Colonic mucosa (tissue), 4 donors: ENCODE measurements at places on chromosomes 4 and X. TPM values are rescaled to one million over a fixed set of nuclear protein-coding genes. Genes with fewer than 3 reads are reported as not detected.

DNA sequence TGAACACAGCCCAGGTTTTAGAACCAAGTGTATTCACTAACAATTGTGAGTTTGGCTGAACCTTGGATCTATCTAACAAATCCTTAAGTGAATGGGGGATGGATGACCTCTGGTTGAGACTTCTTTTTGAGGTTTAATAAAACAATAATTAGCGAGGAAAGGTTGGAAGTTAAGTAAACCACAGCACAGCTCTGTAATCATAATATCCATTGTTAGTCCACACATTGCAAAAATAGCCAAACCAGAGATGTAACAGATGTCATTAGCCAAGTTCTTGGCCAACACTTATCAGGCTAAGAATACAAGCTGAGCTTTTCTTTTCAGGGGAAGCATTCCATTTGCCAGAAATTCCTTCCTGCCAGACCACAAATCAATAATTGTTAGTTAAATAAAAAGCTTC, 59.1 kb downstream of the FREM3 start:
- DNase-seq = no peak

DNA sequence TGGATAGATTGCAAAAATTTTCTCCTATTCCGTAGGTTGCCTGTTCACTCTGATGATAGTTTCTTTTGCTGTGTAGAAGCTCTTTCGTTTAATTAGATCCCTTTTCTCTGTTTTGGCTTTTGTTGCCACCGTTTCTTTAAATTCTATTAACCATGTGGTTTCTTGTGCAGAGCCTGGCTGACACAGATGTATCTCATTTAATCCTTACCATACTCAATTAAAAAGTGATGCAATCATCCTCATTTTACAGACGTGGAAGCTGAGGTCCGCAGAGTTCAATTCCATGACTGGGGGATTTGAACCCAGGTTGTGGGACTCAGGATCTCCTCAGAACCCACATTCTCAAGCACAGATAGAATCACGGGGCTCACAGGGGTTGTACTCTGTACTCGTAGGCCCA, 66.7 kb downstream of the SORCS2 start:
- DNase-seq = no peak

- no peak for DNase-seq
These were observed 31.0 kb downstream of the FRYL start for GRCh38 chr4:48748949-48749596.

GRCh38 chrX:13153796-13154195, 109.4 kb upstream of the FAM9C start:
- no peak for DNase-seq

DNA sequence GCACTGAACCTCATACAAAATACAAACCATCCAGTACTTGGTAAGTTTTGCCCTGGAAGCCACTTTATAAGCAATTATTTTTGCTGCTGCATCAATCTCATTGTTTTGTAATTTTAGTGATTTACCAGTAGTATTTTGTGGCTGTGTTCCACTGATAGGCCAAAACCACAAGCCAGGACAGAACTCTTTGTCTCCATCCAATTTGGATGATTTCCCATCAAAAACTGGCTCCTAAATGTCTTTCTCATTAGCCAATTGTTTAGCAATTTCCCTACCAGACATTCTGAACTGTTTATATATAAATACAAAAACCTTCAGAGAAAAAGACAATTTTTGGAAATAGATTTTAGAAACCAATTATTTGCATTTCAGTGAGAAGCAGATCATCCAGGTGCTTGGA, 4.4 kb downstream of the GSPT2 start:
- DNase-seq = no peak

Gene H2BW2
- total RNA-seq = not detected

Gene NAP1L3
- 1.4 TPM for total RNA-seq

Gene LIMCH1
- total RNA-seq = 4.7 TPM

Gene SOD3
- 22.3 TPM for total RNA-seq

Gene CCDC149
- 13.3 TPM for total RNA-seq

Gene PWWP3B
- 0.15 TPM for total RNA-seq

Gene LDOC1
- 3.8 TPM for total RNA-seq

Gene TLR7
- 0.27 TPM for total RNA-seq

Gene CAPN6
- total RNA-seq = 4.7 TPM

Gene PHOX2B
- total RNA-seq = 0.56 TPM

Gene NIPAL1
- 38.7 TPM for total RNA-seq
